ENCODE measurements at places on chromosomes 13 and 19.

DNA sequence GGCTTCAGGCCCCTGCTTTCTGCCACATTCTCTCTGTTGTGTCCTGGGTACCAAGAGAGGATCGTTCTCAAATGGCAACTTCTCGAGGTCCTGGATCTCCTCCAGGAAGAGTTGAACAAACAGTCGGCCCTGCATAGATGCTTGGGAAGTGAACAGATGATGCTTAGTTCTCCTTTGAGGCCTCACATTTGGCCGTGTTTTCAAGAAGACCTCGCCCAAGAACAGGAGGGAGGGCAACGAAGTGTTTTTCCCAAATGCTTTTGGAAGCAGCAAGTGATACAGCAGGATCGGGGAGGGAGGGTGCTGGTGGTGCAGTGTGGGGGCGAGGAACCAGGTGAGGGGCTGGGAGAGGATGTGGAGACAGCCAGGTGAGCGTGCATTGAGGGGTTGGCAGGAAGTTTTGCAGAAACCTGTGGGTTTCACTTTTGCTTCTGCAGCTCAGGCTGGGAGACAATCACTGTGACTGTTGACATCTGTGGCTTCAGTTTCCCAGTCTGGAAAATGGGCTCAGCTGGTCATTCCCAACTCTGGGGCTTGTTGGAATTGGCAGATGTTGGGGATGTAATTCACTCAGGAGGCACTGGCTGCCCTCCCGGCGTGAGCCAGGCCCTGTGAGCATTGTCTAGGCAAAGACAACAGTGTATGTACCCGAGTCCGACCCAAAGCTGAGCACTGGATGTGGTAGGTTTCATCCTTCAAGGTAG lies 21.6 kb downstream of the MAST3 start:
- no peak for DNase-seq

DNA sequence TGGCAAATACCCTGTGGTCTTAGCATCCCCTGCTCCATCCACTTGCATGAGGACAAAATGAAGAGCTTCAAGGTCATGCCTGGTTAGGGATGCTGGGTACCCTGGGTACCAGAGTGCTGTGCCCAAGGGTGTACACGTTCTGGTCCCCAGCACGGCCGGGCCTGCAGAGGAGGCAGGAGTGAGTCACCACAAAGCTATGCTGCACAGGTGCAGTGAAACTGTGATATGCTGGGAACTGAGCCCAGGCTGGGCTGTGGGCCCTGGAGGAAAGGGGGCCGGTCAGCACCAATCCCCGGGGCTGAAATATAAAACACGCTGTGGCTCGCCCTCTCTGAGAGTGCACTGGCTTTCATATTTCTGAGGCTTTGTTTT lies 95.1 kb downstream of the TSHZ3 start:
- DNase-seq = no peak

DNA sequence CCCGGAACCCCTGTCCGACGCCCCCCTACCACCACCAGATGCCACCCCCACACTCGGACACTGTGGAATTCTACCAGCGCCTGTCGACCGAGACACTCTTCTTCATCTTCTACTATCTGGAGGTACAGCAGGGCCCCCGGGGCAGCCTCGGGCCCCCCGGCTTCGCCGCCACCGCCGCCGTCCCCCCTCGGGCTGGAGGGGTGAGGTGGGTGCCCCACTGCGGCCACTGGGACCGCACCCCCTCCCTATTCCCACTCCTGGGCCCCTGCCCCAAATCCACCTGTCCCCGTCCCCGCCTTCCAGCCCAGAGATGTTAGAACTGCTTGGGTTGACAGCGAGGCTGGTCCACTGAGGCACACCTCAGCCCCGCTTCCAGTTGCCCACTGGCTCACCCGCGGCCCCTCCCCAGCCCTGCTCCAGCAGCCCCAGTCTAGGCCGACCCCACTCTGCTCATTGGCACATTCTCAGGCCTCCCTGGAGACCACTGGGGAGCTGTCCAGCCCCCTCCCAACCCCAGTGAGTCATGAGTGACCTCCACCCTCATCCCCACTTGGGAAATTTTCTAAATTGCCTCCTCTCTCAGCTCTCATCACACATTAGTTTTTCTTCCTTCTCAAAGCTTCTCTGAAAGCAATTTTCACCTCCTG lies 6.5 kb downstream of the LENG1 start:
- no peak for DNase-seq

- no peak for DNase-seq
These were observed 459.1 kb upstream of the ATXN8OS start for GRCh38 chr13:69648340-69649062.

DNA sequence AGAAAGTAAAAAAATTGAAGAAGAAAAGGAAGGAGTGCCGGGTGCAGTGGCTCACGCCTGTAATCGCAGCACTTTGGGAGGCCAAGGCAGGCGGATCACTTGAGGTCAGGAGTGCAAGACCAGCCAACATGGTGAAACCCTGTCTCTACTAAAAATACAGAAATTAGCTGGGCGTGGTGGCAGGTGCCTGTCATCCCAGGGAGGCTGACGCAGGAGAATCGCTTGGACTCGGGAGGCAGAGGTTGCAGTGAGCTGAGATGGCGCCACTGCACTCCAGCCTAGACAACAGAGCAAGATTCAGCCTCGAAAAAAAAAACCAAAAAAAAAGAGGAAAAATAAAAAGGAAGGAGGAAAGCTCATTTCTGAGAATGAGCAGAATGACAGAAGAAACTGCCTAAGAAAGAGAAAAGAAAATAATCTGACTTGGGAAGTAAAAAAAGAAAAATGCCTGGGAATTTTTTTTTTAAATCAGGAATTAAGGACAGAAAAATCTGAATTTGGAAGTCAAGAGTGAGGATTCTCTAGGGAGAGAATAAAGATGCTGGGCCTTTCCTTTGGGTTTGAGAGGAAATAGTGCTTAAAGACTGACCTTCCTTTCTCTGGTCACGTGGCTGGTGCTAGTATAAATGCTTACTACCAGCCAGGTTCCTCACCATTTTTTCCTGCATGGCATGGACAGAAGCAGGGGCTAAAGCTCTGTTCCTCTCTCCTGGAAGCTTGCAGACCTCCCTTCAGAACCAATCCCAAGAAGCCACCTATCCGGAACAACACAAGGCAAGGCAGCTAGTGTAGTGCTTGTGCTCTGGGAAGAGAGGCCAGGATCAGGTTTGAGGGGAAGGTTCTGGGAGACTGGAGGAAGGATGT lies at the start of gene FFAR2:
Gene FFAR2 (plus strand): TSS at position 652 of the 864 bp plus-strand sequence. CDS start 1,458 bp downstream, outside the sequence.
- no peak for DNase-seq

GRCh38 chr19:19034204-19034624 lies 811 bp downstream of the ARMC6 start:
- no peak for DNase-seq

DNA sequence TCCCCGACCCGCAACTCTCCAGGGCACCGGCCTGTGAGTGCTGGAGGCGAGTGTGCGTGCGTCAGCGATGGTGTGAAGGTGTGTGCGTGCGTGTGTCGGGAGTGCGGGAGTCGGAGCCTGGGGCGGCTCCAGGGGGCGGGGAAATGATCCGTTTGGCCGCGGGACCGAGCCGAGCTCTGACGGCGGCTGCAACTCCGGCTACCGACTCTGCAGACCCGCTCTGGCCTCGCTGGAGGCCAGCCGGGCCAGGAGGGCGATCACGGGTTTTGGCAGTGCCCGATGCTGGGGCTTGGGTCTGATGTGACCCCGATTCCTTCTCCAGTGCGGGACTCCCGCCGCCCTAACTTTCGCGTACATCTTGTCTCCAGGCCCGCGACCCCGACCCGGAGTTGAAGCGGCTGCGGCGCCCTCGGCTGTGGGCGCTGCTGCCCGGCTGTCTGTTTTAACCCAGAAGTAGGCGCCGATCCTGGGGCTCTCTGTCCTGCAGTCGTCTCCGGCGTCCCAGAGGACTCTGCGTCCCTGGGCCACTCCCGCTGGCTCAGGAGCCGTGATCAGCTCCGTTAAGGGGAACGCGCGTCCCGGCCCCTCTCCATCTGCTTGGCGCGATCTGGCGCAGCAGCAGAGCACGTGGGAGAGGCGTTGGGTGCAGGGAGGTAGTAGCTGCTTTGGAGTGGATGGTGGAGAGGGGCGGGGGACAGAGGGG lies 1.2 kb downstream of the CHST8 start:
- no peak for DNase-seq

- no peak for DNase-seq
These were observed 25.0 kb downstream of the HNRNPM start for GRCh38 chr19:8469613-8470368.

DNA sequence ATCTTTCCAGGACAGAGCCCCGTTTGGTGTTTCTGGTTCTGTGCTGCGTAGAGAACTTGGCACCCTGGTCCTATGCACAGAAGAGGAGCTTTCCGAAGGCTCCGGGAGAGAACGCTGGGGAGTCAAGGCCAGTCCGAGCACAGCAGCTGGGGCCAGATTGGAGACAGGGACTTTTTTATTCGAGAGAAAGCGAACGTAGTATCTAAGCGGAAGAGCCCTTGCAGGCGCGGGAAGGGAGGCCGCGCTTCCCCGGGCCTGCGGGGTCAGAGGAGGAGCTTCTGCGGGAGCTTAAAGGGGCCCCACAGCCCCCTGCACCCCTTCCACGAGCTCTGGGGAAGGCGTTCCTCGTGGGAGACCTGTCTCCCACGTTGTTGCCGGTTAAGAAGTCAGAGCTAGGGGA lies 48.6 kb upstream of the ARHGEF7 start:
- DNase-seq = no peak

- DNase-seq = no peak
These were observed 13.0 kb upstream of the SOX1 start for GRCh38 chr13:112053744-112054615.

- DNase-seq = no peak
These were observed 8.8 kb downstream of the S1PR2 start for GRCh38 chr19:10222201-10222890.

DNA sequence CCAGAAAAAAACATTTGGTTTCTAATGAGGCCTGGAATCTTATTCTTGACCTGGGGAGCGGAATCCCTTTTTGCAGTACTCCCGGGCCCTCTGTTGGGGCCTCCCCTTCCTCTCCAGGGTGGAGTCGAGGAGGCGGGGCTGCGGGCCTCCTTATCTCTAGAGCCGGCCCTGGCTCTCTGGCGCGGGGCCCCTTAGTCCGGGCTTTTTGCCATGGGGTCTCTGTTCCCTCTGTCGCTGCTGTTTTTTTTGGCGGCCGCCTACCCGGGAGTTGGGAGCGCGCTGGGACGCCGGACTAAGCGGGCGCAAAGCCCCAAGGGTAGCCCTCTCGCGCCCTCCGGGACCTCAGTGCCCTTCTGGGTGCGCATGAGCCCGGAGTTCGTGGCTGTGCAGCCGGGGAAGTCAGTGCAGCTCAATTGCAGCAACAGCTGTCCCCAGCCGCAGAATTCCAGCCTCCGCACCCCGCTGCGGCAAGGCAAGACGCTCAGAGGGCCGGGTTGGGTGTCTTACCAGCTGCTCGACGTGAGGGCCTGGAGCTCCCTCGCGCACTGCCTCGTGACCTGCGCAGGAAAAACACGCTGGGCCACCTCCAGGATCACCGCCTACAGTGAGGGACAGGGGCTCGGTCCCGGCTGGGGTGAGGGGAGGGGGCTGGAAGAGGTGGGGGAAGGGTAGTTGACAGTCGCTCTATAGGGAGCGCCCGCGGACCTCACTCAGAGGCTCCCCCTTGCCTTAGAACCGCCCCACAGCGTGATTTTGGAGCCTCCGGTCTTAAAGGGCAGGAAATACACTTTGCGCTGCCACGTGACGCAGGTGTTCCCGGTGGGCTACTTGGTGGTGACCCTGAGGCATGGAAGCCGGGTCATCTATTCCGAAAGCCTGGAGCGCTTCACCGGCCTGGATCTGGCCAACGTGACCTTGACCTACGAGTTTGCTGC lies at the start of gene ICAM4:
Gene ICAM4 (plus strand): TSS at position 153 of the 935 bp plus-strand sequence. CDS start 58 bp downstream, at position 211.
- no peak for DNase-seq

- DNase-seq = no peak
These were observed 1534.8 kb downstream of the SLITRK5 start for GRCh38 chr13:89205856-89206520.

GRCh38 chr13:37561031-37561430 lies 37.5 kb downstream of the POSTN start:
- DNase-seq = no peak

GRCh38 chr19:51781999-51782398 lies 13.0 kb upstream of the FPR3 start:
- DNase-seq = no peak

DNA sequence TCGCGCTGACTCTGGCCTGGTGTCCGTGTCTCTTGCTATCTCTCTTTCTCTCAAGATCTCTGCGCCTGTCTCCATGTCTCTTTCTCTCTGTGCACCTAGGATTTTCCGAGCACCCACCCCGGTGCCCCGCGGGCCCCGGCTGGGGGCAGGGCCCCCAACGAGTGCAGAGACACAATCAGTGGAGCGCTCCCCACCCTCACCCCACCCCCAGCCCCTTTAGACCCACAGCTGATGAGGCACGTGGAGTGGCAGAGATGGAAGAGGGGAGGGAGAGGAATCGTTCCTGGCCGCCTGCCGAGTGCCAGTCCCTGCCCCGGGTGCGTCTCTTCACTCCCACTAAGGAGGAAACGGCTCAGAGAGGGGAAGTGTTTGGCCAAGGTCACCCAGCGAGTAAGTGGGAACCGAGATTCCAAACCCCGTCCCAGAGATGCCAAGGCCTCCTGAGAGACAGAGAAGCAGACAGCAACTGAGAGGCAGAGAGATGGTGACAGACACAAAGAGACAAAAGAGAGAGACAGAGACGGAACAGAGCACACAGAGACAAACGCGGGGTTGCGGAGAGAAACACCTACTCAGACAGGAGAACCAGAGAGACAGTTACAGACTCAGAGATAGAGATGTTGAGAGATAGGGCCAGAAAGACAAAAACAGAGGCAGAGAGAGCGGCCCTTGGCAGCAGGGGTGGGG lies 626 bp upstream of the BCL3 start:
- DNase-seq = no peak

DNA sequence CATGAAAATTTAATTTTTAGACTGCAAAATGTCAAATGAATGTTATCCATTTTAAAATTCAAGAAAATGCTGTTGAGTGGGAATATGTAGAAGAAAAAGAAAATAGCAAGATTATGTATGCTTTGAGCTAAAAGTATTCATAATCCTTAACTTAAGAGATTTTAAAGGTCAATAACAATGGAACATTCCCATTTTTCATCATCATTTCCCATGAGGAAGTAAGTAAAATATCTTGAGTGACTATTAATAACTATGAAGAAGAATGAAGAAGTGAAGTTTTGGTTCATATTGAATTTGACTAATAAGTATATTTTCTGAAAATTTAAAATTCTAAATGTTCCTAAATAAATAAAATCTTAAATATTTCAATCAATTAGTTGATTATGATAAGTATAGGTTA lies 273.4 kb downstream of the DACH1 start:
- DNase-seq = no peak

GRCh38 chr19:52898101-52898500 lies 666 bp upstream of the ZNF320 start:
- no peak for DNase-seq

DNA sequence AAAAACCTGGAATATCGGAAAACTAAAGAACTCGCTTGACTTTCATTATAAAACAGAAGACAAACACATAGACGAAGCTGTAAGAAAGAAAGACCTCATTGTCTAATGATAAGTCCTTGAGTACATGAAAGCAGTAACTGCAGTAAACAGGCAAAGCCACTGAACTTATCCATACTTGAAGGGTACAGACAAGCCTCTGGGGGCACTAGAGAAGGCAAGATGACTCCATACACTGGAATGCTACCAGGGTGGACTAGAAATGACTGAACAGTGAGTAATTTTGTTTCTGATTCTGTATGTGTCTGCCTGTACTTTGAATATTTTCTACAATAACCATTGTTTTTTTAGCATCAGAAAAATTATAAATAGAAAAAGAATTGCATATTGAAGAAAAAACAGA lies 507.9 kb downstream of the UQCRFS1 start:
- no peak for DNase-seq

GRCh38 chr13:63691474-63691873 lies 2275.8 kb upstream of the PCDH20 start:
- DNase-seq = no peak
